Left hindlimb (tissue), 1 donor: ENCODE measurements at places on chromosomes 16 and 17.

GRCh38 chr17:80025796-80026195 lies 9.9 kb downstream of the TBC1D16 start:
- no peak for DNase-seq

GRCh38 chr16:4002121-4002520 lies 114.1 kb downstream of the ADCY9 start:
- DNase-seq: no peak

- DNase-seq: no peak
Measured at GRCh38 chr16:75921281-75921680, 195.0 kb upstream of the CPHXL start.

GRCh38 chr17:5331506-5331905 lies 49.4 kb downstream of the RABEP1 start:
- no peak for DNase-seq

DNA sequence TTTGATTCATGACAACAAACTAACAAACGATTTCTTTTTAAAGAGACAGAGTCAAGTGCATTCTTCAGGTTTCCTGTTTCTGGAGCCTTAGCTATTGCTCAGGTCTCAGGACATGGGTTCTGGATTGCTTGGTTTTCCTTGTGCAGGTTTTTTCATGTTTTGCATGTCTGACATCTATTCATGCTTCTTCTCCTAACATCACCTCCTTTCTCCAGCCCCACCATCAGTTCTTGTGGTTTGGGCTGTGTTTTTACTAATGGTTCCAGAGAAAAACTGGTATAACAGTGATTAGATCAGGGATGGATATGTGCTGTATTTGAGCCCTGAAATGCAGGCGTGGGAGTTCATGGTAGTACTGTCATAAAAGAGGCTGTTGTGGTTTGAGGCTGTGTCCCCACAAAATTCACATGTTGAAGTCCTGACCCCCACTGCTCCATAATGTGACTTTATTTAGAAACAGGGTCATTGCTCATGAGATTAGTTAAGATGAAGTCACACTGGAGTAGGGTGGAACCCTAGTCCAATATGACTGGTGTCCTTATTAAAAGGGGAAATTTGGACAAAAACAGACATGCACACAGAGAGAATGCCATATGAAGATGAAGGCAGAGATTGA lies 67.9 kb downstream of the IRX6 start:
- DNase-seq: no peak

- no peak for DNase-seq
Measured at GRCh38 chr16:12767897-12768296, 35.8 kb downstream of the CPPED1 start.

GRCh38 chr17:40910441-40910841 lies 25.4 kb upstream of the KRT20 start:
- no peak for DNase-seq
